GM23338 (cell line): ENCODE measurements at places on chromosomes 4 and X. TPM values are rescaled to one million over a fixed set of nuclear protein-coding genes. Genes with fewer than 3 reads are reported as not detected.

DNA sequence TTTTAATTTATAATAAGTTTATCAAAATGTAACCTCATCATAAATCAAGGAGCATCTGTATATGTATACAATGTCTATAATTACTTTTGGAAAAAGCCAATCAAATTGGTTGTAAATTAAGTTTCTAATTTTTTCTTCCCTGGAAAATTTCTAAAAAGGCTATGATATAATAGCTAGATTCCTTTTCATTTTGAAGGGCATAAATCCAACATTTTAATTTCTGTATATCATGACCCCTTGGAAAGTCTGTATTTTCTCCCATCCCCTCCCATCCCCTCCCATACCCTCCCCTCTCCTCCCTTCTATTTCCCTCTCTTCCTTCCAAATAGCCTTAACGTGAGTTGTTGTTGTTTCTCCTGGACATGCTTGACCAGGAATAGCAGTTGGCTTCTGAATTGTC lies 247.1 kb upstream of the FSTL5 start:
- H3K4me1 ChIP-seq, result no peaks in the 10 kb centered on the region
- H3K36me3 ChIP-seq, result no peaks in the 10 kb centered on the region
- H3K27me3 ChIP-seq, result no peaks in the 10 kb centered on the region
- H3K27ac ChIP-seq, result no peak overlapping the region

GRCh38 chrX:130211415-130212186 lies 39.8 kb downstream of the RAB33A start:
- no peaks in the 10 kb centered on the region for H3K4me1 ChIP-seq
- no peak overlapping the region for H3K27ac ChIP-seq
- H3K36me3 ChIP-seq, result peaks cover 17% of the 10 kb centered on the region; the same call in 1 of the 2 replicates
- H3K4me3 ChIP-seq, result no peak overlapping the region
- no peaks in the 10 kb centered on the region for H3K27me3 ChIP-seq
- no peak for DNase-seq

CTAG2 gene
- 0.87 TPM in 1 of 2 replicates, not detected in the other for total RNA-seq

PPARGC1A gene
- total RNA-seq, result 0.54 and 3.3 TPM in 2 replicates

- H3K27me3 ChIP-seq, result no peaks in the 10 kb centered on the region
- H3K4me1 ChIP-seq, result no peaks in the 10 kb centered on the region
- H3K36me3 ChIP-seq, result no peaks in the 10 kb centered on the region
- H3K4me3 ChIP-seq, result no peak overlapping the region
Observed at GRCh38 chrX:85109235-85109634, 105.6 kb downstream of the APOOL start.

GRCh38 chr4:139854668-139855403 lies 189.2 kb downstream of the MGST2 start:
- H3K4me3 ChIP-seq, result no peak overlapping the region
- DNase-seq, result no peak
- H3K36me3 ChIP-seq, result no peaks in the 10 kb centered on the region
- no peak overlapping the region for H3K27ac ChIP-seq
- peaks cover 55% of the 10 kb centered on the region for H3K4me1 ChIP-seq

DNA sequence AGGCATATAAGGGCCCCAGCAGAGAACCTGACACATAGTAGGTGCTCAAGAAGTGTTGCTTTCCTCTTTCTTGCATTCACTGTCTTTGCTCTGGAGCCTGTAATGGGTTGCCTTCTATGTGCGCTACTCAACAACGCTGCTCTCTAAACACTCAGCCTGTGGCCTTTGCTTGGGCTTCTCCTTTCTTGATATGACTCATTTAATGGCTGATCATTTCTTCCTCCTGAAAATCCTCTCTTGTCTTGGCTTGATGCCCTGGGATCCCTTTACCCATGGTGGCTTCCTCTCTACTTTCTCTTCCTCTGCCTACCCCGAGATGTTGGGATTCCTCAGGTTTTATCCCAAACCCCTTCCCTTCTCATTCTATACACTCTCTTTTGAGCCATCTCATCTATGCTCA lies 19.9 kb upstream of the PJA1 start:
- no peaks in the 10 kb centered on the region for H3K36me3 ChIP-seq
- H3K4me1 ChIP-seq, result no peaks in the 10 kb centered on the region
- DNase-seq, result no peak
- H3K27ac ChIP-seq, result no peak overlapping the region

DNA sequence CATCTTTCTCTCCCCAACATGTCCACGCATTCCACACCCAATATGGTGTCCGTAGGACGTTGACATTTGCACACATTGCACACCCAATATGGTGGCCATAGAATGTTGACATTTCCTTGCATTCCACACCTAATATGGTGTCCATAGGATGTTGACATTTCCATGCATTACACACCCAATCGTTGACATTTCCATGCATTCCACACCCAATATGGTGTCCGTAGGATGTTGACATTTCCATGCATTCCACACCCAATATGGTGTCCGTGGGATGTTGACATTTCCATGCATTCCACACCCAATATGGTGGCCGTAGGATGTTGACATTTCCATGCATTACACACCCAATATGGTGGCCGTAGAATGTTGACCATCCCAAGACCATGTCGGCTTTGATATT lies 88.4 kb upstream of the SHOX start:
- no peaks in the 10 kb centered on the region for H3K27me3 ChIP-seq
- no peaks in the 10 kb centered on the region for H3K36me3 ChIP-seq
- no peak overlapping the region for H3K27ac ChIP-seq
- H3K4me3 ChIP-seq, result no peak overlapping the region

PCDH18 gene
- 63.2 and 68.1 TPM in 2 replicates for total RNA-seq

- H3K27ac ChIP-seq, result no peak overlapping the region
- H3K36me3 ChIP-seq, result no peaks in the 10 kb centered on the region
- no peak for DNase-seq
- H3K27me3 ChIP-seq, result no peaks in the 10 kb centered on the region
- no peak overlapping the region for H3K4me3 ChIP-seq
Observed at GRCh38 chrX:13897566-13897965, 80.7 kb upstream of the GPM6B start.

GRCh38 chrX:43581167-43581566 lies 74.9 kb upstream of the MAOA start:
- no peak overlapping the region for H3K27ac ChIP-seq
- H3K27me3 ChIP-seq, result no peaks in the 10 kb centered on the region
- DNase-seq, result no peak
- no peak overlapping the region for H3K4me3 ChIP-seq
